ENCODE measurements at places on chromosomes 5 and 9. TPM values are rescaled to one million over a fixed set of nuclear protein-coding genes. Genes with fewer than 3 reads are reported as not detected.

Gene NR5A1
- 0.18 TPM for total RNA-seq

Gene C5orf63
- 7.8 TPM for total RNA-seq

Gene TAF11L10
- total RNA-seq, result not detected

Gene ANKRD31
- total RNA-seq, result not detected

Gene RNF183
- total RNA-seq, result not detected

Gene PCDHGA7
- total RNA-seq, result 1.3 TPM

Gene DIRAS2
- 0.35 TPM for total RNA-seq

Gene IFNA8
- not detected for total RNA-seq

Gene SPATA31A3
- total RNA-seq, result not detected

Gene ARHGEF37
- 18.3 TPM for total RNA-seq

Gene SLC46A2
- total RNA-seq, result not detected

Measured in Peyer's patch (tissue), 4 donors.